Fibroblast of villous mesenchyme (primary cell): ENCODE measurements at places on chromosomes 16 and 17. TPM values are rescaled to one million over a fixed set of nuclear protein-coding genes. Genes with fewer than 3 reads are reported as not detected.

DRC3 gene
- under 0.01 and 0.97 TPM in 2 replicates for total RNA-seq

HS3ST3A1 gene
- 13.8 and 15.5 TPM in 2 replicates for total RNA-seq

SLC9A5 gene
- total RNA-seq, result 1.9 and 2.2 TPM in 2 replicates

ETV4 gene
- total RNA-seq, result 4.7 and 4.8 TPM in 2 replicates
